ENCODE measurements at places on chromosomes 4 and X. TPM values are rescaled to one million over a fixed set of nuclear protein-coding genes. Genes with fewer than 3 reads are reported as not detected.

SUPT20HL2 gene
- not detected for total RNA-seq

SLC34A2 gene
- under 0.01 TPM for total RNA-seq

GAGE12C gene
- total RNA-seq: not detected

N4BP2 gene
- 2.5 TPM for total RNA-seq

LIMCH1 gene
- total RNA-seq: 20.3 TPM

Measured in regular cardiac myocyte (primary cell).